ENCODE measurements at places on chromosomes 11 and 22.

- DNase-seq: no peak
Observed at GRCh38 chr11:123132881-123133280, 62.2 kb downstream of the CLMP start.

DNA sequence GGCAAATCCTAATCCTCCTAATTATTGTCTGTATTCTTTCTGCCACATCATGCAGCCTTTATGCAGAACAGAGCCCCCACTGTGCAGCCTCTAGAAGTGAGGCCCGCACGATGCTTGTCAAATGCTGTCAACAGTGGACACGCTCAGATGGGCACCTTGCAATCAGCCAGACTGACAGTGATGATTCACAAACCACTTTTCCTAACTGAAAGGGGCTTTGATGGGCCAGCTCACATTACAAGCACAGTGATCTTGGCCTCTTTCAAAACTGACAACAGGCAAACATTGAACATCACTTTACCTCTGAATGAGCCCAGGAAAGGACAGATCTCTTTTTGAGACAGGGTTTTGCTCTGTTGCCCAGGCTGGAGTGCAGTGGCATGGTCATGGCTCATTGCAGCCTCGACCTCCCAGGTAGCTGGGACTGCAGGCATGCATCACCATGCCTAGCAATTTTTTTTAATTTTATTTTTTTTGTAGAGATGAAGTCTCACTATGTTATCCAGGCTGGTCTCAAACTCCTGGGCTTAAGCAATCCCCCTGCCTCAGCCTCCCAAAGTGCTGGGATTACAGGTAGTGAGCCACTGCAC lies 18.0 kb upstream of the E2F8 start:
- peak; percentile 65 for DNase-seq

- DNase-seq: no peak
Observed at GRCh38 chr22:43723816-43724215, 88.3 kb downstream of the EFCAB6 start.

DNA sequence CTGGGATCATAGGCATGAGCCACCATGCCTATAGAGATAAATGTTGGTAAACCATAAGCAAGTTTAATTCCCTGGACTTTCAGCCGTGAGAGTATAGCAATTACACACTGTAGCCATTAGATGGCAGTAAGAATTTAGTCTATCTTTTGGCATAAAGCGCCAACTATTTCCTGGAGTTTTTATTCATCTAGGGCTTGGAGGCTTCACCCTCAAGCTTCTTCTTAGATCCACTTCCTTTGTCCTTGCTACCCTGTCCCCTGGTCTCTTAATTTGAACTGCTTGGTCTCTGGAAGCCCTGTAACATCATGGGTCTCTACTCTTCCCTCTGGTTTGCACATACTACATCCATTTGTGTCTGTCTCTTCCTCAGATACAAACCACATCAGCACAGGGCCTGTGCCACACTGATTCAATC lies 38.2 kb downstream of the OR10A6 start:
- DNase-seq: peak; percentile 58

GRCh38 chr11:18501629-18502028 lies 25.1 kb downstream of the TSG101 start:
- DNase-seq: no peak

DNA sequence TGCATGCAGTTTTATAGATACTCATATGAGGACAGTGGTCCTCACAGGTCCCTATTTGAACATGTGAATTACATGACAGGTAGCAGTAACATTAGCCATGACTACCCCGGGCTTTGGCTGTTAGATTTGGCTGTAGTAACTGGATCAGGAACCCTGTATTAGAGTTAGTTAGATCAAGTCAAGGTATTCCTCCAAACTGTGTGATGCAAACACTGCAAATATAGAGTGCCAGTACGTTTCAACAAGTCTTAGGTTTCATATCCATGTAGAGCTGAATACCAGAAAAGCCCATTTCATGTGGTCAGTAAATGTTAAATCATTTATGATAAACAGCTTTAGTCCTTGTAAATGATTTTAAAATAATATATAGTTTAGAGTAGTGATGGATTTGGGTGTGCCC lies 29.5 kb upstream of the PITPNB start:
- DNase-seq: no peak

- DNase-seq: no peak
Observed at GRCh38 chr11:119671051-119671450, 57.9 kb downstream of the NECTIN1 start.

DNA sequence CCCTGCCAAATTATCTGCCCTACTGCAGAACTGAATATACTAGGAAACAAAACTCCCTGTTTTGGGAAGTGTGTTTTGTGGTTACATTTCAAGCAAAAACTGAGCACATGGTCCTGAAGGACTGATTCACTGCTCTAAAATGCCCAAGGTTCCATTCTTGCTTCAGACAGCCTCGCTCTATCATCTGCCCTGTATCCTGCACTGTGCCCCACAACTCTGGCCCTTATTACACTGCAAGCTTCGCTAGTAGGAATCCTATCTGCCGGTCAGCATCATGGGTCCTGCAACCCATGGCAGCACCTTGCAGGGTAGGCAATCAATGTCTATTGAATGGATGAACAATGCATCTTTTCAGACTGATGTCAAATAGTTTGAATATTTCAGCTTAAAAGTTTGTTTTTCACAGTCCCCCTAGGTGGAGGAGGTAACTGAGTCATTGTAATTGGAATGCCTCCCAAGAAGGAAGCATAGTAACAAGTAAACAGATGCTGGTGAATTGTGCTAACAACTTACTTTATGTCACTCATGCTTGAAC lies 21.3 kb downstream of the LAYN start:
- peak; percentile 35 for DNase-seq

- DNase-seq: no peak
Observed at GRCh38 chr22:46977656-46978343, 215.3 kb downstream of the TBC1D22A start.

DNA sequence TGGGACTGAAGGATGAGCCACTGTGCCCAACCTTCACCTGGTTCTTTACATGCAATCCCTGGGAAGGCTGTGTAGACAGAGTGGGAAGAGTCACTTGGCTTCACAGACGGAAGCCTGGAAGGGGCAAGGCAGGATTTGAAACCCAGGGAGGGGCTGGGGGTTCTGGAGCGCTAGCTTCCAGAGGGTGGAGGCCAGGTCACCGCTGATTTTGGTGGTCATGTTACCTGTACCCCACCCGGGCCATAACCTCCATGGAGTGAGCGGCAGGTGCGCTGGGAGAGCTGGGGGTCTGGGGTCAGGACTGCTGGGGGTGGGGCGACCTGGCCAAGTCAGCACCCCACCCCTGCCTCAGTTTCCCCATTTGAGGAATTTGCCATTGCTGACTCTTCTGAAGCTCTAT lies 38.3 kb downstream of the PDGFB start:
- no peak for DNase-seq

DNA sequence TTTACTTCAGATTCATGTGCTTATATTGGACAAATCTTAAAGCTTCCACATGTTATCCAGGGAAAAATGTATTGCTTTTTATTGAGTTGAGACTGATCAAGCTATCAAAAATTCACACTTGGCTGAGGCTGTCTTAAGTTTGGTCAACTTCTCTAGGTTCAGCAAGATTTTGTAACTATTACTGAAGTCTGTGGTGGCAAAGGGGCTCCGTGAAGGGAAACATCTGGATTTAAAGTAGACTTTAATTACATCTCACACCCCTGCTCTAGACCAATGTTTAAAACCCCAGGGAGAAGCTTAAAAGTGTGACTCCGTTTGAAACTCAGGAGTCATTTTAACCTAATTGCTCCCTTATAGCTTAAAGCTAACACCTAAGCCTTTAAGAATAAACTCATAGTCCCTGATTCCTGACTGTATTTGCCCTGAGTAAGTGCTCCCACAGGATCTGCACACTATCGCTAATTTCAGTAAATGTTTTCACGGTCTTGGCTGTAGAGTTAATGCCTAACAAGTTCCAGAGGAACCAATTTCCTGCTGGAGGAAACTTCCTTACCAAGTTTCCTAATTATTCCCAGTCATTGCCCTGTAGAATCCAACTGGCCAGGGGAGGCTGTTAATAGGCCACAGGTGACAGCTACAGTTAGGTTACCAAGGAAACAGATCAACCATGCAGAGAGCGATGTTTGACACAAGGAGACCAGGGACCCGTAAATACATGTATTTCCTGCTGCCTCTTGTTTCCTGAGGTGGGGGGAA lies 40.5 kb downstream of the OR10A6 start:
- no peak for DNase-seq

DNA sequence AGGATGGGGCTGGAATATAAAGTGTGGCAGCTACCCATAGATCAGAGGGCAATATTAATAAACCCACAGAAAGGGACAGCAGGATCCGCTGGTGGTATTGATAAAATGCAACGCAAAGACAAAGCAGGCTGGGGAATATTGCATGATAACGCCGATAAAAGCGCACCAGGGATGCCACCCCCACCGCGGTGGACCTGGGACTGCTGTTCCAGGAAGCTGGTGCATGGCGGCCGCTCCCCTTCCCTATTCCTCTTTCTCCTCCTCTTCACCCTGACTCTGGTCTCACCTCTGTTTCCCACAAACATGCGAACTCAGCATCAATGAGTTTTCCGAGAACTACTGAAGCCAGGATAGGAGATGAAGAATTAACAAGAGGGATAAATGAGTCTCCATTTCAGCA lies 20.2 kb downstream of the SPATA19 start:
- no peak for DNase-seq

DNA sequence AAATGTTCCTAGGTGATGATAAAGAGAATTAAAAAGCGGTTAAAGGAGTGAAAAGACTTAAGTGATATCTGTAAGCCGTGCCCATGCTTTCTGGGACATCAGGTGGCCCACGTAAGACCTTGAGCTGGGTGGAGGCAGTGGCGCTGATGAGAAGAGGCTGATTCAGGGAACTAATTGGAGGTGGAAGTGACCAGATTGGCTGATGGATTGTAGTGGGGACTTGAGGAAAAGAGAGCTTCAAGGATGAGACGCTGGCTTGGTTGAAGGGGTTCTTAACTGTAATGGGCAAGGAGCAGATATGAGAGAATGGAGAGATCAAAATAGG lies 69.1 kb upstream of the EP300 start:
- DNase-seq: no peak

- DNase-seq: peak; percentile 13
Observed at GRCh38 chr22:22164541-22165272, 79.9 kb upstream of the VPREB1 start.

GRCh38 chr22:27274770-27275449 lies 526.6 kb downstream of the MN1 start:
- DNase-seq: no peak

GRCh38 chr11:87819151-87819550 lies 356.1 kb downstream of the RAB38 start:
- no peak for DNase-seq

DNA sequence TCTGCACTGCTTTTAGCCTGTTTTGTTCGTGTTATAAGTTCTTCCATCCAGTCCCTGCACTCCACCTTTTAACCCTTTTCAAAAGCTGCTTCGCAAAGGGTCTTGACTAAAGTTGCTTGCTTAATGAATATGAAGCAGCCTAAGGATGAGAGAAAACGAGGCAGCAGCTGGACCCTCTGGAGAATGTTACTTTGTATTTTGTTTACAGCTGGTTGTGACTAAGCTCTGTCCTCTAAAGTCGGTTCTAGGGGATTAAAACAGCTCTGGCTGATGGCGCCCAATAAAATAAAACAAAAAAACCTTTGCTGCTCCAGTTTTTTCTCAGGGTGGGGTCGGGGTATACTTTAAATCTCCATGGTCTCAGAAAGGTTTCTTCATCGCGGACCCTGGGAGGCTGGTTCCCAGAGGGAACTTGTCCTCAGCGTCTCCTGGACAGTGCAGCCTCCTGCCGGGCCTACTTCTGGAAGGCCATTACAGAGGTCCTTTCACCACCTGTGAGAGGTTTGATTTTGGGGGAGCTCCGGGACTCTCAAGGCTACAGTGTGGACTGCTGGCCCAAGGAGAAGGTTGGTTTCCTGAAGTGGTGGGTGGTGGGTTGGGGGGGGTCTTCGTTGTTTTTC lies 836 bp upstream of the RBM4 start:
- DNase-seq: no peak

GRCh38 chr11:114818382-114818781 lies 140.1 kb downstream of the NXPE2 start:
- DNase-seq: no peak

DNA sequence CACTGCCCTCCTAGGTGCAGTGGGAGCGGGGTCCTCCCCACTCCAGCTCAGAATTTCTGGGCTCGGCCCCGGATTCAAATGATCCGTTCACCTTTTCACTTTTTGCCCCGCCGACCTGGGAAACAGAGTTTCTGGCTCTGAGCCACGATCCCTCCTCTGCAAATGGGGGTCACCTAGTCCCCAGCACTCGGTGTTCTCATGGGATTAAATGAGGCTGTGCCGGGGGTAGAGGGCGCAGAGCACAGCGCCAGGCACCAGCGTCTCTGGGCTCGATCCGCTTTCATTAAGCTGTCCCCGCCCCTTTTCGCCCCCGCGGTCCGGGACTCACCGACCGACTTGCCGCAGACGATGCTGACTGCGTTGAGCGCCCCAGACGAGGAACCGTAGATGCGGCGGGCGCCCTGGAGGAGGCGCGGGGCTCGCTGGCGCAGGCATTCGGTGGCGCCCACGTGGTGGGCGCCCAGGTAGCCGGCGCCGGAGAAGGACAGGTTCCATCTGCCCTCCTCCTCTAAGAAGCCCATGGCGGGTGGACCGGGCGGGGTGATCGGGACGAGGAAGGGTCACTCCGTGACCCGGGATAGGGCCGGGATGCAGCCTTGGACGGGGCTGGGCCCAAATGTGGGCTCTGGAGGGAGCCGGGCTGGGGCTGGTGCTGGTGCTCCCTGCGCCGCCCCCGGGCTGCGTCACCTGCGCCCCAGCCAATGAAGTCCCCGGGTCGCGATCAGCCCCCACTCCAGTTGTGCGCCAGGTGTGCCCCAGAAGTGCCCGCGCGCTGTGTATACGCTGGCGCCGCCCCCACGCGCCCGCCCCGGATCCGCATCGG lies at the start of gene PNPLA5:
PNPLA5 (minus strand) TSS at position 654 of the 823 bp plus-strand sequence; CDS start at position 521, 133 bp downstream.
- no peak for DNase-seq
